ENCODE measurements at places on chromosomes 1 and 21. TPM values are rescaled to one million over a fixed set of nuclear protein-coding genes. Genes with fewer than 3 reads are reported as not detected.

The CLCNKB gene
- polyA plus RNA-seq, result 41.4 TPM

The KCNE2 gene
- 0.87 TPM for polyA plus RNA-seq

The FCAMR gene
- 9.8 TPM for polyA plus RNA-seq

The ARHGEF16 gene
- polyA plus RNA-seq, result 15.0 TPM

The B3GALT5 gene
- 1.4 TPM for polyA plus RNA-seq

The C1orf94 gene
- polyA plus RNA-seq, result 0.06 TPM

The EPHB2 gene
- polyA plus RNA-seq, result 12.8 TPM

The DCST1 gene
- polyA plus RNA-seq, result 0.28 TPM

The LIN28A gene
- polyA plus RNA-seq, result not detected

- no peak for DNase-seq
Measured at GRCh38 chr21:30306884-30307283, 13.2 kb downstream of the KRTAP26-1 start.

- DNase-seq, result no peak
Measured at GRCh38 chr1:26284597-26285347, 4.9 kb downstream of the SH3BGRL3 start.

GRCh38 chr1:93681101-93681988, at the start of gene BCAR3:
Gene BCAR3 (minus strand): TSS chr1:93681837. CDS start chr1:93674930, 6,907 bp downstream.
- no peak for DNase-seq

- no peak for DNase-seq
Measured at GRCh38 chr1:207130252-207131036, 26.4 kb downstream of the C4BPA start.

DNA sequence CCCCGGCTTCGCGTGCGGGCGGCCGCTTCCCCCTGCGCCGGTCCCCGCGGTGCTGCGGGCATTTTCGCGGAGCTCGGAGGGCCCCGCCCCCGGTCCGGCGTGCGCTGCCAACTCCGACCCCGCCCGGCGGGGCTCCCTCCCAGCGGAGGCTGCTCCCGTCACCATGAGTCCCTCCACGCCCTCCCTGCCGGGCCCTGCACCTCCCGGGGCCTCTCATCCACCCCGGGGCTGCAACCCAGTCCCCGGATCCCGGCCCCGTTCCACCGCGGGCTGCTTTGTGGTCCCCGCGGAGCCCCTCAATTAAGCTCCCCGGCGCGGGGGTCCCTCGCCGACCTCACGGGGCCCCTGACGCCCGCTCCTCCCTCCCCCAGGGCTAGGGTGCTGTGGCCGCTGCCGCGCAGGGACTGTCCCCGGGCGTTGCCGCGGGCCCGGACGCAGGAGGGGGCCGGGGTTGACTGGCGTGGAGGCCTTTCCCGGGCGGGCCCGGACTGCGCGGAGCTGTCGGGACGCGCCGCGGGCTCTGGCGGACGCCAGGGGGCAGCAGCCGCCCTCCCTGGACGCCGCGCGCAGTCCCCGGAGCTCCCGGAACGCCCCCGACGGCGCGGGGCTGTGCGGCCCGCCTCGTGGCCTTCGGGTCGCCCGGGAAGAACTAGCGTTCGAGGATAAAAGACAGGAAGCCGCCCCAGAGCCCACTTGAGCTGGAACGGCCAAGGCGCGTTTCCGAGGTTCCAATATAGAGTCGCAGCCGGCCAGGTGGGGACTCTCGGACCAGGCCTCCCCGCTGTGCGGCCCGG, 159.2 kb downstream of the RUNX1 start:
- DNase-seq, result no peak

- DNase-seq, result no peak
Measured at GRCh38 chr1:158149175-158149574, 31.5 kb upstream of the CD1D start.

DNA sequence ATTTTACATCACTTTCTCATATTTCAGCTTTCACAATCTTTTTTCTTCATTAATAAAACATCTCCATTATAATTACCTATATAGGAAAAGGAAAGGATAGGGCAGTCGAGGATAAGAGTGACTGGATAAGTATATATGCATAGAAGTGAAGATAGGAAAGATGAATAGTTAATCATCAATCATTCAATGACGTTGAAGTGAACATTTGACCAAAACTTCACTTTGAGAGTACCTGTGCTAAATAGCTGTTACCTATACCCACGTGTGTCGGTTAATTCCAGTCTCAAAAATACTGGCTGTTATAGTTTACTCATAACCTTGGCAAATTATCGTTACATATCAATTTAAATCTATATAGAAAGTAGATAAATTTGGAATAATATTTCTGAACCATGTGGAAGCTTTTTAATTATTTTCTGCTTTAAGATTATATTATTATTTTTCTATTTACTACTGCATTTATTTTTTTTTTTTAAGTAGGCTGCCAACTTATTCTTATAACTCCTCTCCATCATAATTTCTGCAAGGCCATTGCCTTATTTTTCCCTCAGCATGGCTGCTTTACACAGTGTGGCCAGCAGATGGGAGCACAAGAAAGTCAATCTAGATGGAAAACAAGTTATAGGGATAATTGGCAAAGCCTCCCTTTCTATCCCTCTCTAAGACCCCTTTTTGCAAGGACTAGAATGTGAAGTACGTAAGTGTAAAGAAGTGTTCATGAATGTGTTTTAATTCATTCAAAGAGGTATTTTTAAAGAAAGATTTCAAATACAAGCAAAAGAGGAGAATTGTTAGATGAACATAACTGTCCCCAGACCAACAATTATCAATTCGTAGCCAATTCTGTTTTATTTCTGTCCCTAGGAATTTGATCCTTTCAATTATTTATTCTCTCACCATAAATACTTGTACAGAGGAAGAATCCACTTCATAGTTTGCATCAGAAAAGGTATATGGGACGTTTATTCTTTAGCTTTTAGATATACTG, 290.4 kb downstream of the KCNT2 start:
- no peak for DNase-seq

- DNase-seq, result no peak
Measured at GRCh38 chr1:33366762-33367484, 46.0 kb upstream of the A3GALT2 start.

- no peak for DNase-seq
Measured at GRCh38 chr1:178127482-178128191, 33.7 kb downstream of the RASAL2 start.

GRCh38 chr21:44952116-44952928, 12.5 kb downstream of the SLX9 start:
- no peak for DNase-seq

DNA sequence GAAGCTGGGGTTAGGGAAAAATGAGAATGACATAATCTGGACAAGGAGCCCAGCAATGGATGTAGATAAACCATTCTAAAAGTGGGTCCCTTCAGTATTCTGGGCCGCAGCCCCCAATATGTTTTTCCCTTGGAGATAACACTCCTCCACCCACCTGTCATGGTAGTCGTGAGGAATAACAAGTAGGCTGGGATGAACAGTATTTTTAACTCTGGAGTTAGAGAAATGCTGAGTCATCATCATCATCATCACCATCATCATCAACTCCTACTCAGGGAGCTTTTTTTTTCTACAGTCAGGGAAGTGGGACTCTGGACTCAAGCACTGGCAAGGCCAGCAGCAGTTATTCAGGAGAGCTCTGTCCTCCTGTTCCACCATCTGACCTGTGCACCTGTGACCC, 12.8 kb downstream of the CADM3 start:
- DNase-seq, result no peak

DNA sequence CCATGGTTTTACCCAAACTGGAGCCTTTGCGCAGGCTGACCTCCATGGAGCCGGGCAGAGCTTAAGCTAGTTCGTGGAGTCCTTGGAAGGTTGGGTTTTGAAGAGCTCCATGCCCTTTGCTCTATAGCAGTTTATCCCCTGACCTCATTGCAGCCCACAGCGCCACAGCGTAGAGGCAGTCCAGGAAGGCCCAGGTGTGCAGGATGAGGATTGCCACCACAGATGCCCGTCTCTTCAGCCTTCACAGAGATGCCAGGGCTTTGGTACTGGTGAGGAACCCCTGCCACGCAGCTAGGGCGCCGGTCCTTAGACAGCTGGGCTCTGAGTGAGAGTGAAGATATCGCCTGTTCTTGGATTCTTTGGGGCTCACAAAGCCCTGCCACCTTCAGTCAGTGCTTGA, 138.6 kb downstream of the PEX14 start:
- DNase-seq, result no peak

- DNase-seq, result no peak
Measured at GRCh38 chr1:42955311-42956063, 3.2 kb downstream of the SLC2A1 start.

DNA sequence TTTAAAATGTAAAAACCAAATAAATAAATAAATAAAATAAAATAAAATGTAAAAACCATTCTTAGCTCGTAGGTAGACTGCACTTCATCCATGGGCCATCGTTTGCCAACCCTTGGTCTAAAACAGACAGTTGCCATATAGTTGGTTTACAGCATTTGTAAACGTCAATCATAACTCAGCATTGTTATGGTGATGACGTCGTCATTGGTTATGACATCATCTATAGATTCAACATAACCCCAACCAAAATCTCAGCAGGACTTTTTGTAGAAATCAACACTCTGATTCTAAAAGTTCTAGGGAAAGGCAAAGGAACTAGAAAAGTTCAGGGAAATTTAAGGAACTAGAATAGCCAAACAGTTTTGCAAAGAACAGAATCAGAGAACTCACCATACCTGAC, 15.8 kb upstream of the SUMO3 start:
- DNase-seq, result no peak

- DNase-seq, result no peak
Measured at GRCh38 chr1:6667139-6667538, 34.5 kb downstream of the DNAJC11 start.

GRCh38 chr1:209057901-209058300, 525.6 kb upstream of the CAMK1G start:
- no peak for DNase-seq

- DNase-seq, result no peak
Measured at GRCh38 chr1:182330303-182330702, 61.3 kb downstream of the GLUL start.

DNA sequence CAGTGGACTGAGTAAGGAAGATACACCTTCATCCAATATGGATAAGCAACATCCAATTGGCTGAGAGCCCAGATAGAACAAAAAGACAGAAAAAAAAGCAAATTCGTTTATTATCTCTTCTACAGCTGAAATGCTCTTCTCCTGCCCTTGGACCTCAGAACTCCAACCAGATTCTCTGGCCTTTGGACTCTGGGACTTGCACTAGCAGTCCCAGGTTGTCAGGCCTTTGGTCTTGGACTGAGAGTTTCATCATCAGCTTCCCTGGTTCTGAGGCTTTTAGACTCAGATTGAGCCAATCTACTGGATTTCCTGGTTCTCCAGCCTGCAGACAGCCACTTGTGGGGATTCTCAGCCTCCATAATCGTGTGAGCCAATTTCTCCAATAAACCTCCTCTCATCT, 926.8 kb downstream of the PLA2G4A start:
- DNase-seq, result no peak

DNA sequence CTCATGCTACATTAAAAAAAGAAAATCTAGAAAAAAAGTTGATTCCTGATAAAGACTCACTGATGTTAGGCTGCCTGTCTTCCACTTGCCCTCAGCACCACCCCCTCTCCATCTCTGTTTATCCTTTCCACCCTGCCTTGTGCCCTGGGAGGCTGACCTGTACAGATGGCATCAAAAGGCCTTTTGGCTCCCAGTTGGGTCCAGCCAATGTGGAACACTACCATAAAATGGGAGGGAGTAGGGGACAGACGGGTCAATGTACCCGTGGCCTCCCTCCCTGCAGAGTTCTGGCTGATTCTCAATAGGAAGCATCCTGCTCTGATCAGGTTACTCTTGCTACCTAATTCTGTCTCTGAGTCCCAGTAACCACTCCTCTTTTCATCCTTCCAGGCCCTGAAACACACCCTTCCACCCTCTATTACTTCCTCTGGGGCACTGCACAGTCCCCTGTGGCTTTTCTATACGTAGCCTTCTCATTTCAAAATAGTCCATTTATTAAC, 300.0 kb downstream of the HHIPL2 start:
- no peak for DNase-seq

DNA sequence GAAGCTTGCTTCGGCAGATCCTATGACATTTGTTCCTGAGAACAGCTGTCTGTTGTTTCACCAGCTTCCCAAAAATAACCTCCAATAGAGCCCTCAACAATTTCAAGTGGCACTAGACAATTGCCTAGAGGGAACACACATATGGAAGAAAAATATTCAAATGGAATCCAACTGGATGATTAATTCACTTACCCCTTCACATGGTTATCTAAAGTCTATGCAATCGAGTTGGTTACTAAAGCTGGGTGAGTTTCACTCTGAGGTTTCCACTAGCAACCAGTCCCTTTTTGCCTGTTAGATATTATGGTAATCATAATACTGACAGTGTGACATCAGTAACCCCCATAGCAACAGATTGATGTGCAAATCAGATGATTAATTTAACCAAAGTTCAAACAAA, at the start of gene LEMD1:
TSS of gene LEMD1 (minus strand) at position 259 of the 400 bp plus-strand sequence. CDS start 1,520 bp downstream, outside the sequence.
- DNase-seq, result no peak

DNA sequence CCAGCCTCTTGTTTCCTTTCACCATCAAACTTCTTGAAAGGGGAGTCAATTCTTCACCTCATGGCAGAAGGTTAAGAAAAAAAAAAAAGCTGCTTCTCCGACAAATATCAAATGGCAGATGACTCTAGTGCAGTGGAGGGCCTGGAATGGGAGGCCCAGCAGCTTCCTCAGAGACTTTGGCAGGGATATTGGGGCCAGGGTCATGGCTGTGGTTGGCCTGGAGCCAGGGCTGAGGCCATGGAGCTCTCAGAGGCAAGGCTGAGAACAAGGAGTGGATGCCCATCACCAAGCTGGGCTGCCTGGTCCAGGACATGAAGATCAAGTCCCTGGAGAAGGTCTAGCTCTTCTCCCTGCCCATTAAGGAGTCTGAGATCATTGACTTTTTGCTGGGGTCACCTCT, 18.7 kb downstream of the MTF1 start:
- DNase-seq, result no peak

GRCh38 chr1:91541918-91542533, 41.4 kb downstream of the CDC7 start:
- no peak for DNase-seq

DNA sequence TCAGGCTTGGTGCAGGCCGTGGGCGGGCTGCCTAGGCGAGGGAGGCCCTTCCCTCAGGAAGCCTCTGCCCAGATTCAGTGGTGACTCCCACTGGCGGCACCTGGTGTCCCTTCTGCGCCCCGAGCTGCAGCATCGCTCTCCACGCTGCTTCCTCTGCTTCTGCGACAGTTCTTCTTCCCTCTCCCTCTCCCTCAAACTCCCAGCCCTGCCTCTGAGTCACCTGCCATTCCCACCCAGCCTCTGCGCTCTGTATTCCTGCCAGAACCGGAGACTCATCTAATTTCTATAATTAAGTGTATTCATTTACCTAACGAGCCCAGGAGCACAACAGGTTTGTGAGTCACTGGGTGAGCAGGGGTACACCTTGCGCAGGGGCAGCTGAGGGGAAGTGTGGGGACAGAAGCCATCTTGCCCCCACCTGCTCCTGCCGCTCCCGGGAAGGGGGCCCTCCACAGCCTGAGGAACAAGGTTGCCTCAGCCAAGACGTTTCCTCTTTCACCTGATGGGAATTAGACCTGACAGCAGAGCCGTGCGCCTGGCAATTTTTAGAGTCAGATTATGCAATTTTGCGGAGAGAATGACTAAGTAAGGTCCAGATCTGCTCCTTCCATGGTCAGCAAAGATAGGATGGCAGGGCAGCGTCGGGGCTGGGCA, 19.4 kb downstream of the KCNC4 start:
- DNase-seq, result no peak

GRCh38 chr1:101918277-101918676, 78.4 kb downstream of the OLFM3 start:
- no peak for DNase-seq

- DNase-seq, result no peak
Measured at GRCh38 chr21:14645702-14646101, 99.6 kb upstream of the SAMSN1 start.

Data from right renal cortex interstitium (tissue), 3 donors.